ENCODE measurements at places on chromosomes 12 and 14.

GRCh38 chr12:13602172-13602571 lies 379.2 kb downstream of the GRIN2B start:
- DNase-seq = no peak

DNA sequence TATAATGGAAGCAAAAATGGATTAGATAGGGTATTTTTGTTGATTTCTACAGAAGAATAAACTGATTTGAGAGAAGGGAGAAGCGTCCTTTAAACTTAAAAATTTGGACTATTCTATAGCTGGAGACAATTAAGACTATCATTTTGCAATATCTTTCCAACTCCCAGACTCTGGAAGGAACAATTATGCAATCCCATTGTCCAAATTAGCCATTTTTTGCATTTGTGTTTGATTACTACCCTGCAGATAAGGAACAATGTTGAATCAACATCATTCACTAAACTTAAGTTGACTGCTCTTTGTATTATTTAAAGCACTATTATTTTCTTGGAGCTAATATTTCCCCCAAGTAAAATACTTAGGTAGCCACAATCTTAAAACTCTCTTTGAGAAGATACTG lies 34.8 kb upstream of the SELPLG start:
- DNase-seq = no peak

DNA sequence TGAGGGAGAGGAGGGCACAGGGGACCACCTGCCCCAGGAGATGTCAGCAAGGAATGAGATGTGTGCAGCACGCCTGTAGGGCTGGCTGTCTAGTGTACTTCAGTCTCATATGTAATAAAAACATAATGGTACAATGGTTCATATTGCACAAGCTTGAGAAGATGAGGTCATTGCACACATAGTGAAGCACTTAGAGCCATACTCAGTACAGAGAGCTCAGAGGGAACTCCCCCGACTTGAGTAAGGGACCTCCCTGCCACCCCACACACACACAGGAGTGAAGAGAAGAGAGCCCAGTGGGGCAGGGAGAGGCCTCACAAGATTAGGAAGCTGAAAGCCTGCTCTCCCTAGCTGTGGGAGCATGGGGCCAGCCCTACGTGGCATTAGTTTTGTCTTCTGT lies 61.5 kb downstream of the SLC6A12 start:
- no peak for DNase-seq

- DNase-seq = no peak
Measured at GRCh38 chr12:24507827-24508226, 441.1 kb downstream of the BCAT1 start.
